ENCODE measurements at places on chromosomes 7 and 10.

GRCh38 chr7:74612015-74612829 lies 45.3 kb upstream of the GTF2I start:
- DNase-seq: no peak

GRCh38 chr10:130932326-130933007 lies 379.1 kb downstream of the TCERG1L start:
- DNase-seq: no peak

- DNase-seq: no peak
Measured at GRCh38 chr10:79342295-79342761, 4.9 kb upstream of the PPIF start.

- no peak for DNase-seq
Measured at GRCh38 chr10:80927419-80928078, 389.8 kb downstream of the SH2D4B start.

- DNase-seq: no peak
Measured at GRCh38 chr10:70607936-70608335, 5.4 kb upstream of the PRF1 start.

GRCh38 chr7:32564542-32564941 lies 69.3 kb downstream of the AVL9 start:
- no peak for DNase-seq

DNA sequence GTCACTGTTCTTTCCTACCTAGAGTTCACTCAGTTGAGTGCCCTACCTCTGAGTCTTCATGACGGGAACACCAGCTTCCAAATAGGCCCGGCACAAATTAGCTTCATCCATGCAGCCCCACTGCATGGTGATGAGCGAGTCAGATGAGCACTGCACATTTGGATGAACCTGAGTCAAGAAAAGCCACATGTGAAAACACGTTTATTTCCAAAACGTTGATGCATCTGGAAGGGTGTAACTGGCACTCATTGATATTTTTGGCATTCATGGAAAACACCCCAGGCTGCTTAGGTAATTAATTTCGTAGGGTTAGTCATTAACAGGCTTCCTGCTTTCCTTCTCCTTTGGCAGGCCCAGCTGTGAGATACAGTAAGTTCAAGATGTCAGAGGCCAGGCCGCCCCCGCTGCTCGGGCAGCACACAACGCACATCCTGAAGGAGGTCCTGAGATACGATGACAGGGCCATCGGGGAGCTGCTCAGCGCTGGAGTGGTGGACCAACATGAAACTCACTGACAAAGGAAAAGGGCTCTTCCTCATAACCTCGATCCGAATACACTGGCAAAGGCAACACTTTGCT lies 725.2 kb downstream of the SUGCT start:
- no peak for DNase-seq

DNA sequence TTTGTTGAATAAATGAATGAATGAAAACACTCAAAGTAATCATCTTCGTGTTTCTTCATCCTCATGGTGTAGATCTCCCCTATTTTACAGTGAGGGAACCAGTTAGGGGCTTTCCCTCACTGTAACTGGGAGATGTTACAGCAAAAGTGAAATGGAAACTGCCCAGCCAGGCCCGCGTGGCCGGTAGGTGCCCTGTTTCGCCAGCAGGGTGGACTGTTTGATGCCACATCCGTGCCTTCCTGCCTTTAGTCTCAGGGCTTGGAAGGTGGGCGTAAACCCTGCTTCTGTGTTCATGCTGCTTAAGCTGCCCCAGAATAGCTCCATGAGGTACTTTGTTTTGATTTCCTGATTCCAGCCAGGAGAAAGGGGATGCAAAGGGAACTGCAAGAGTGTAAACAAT lies 268.8 kb downstream of the PLXNA4 start:
- DNase-seq: no peak

DNA sequence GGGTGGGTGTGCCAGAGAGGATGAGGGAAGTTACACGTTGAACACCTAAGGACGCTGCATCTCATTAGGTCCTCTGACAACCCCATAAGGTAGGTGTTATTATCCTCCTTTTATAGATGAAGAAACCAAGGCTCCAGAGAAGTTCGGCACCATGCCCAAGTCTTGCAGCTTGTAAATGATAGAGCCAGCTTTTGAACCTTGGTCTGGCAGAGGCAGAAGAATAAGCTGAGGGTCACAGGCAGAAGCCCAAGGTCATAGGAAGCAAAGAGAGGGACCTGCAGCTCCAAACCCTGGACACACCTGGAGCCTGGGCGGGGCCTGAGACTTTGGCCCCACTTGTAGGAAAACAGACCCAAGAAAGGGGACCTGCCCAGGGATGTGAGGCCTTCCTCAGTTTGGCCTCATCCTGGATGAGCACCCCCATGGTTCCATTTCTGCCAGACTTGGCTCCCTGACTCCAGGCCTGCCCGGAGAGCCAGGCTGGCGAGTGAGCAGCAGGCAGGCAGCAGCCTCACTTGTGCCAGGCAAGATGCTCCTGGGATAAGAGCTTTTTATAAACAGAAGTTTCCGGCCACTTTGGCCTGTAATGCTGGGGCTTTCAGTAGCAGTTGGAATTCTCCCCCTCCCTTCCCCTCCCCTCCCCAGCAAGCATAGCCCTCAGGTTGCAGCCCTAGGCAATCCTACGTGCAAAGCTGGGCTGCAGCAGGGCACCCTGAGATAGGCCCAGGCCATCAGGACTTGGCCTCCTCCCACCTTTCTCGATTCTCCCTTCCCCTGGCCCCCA lies 2.4 kb downstream of the KCNH2 start:
- DNase-seq: no peak

DNA sequence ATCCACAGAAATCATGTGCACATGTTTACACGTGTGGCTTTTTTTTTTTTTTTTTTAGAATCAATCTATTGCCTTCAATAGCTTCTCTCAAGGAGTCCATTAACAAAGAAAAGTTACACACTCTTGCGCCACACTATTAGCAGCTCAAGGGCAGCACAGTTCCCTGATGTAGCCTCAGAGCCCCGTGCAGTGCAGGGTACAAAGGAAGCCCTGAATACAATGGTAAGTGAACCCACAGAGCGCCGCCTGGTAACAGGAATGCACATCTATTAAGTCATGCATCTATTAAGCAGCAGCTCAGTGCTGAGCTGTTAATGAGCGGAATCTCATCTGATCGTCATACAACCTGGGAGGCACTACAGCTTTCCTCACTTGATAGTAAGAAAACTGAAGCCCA lies 113.7 kb upstream of the PDLIM1 start:
- DNase-seq: no peak

DNA sequence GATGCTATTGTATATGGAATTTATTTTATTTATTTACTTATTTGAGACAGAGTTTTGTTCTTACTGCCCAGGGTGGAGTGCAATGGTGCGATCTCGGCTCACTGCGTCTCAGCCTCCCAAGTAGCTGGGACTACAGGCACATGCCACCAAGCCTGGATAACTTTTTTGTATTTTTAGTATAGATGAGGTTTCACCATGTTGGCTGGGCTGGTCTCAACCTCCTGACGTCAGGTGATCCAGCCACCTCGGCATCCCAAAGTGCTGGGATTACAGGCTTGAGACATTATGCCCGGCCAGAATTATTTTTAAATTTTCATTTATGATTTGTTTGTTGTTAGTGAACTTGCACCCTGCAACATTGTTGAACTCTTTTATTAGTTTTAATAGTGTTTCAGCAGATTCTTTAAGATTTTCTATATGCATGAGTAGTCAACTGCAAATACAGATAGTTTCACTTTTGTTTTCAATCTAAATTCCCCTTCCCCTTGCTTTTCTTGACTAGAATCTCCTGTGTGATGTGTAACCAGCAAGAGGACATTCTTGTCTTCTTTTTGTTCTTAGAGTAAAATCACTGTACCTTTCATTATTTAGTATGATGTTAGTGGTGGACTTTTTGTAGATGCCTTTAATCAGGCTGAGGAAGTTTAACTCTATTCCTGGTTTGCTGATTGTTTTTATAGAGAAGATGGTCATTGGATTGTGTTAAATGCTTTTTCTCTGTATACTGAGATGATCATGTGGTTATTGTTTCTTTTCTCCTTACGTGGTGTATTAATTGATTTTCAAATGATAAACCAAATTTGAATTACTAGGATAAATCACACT lies 27.8 kb downstream of the ZNF33A start:
- DNase-seq: no peak

GRCh38 chr7:10239695-10240345 lies 733.9 kb upstream of the PHF14 start:
- DNase-seq: no peak

GRCh38 chr7:148944935-148945934 lies 61.1 kb upstream of the EZH2 start:
- DNase-seq: no peak

- no peak for DNase-seq
Measured at GRCh38 chr10:80163741-80164341, 31.3 kb downstream of the PLAC9 start.

DNA sequence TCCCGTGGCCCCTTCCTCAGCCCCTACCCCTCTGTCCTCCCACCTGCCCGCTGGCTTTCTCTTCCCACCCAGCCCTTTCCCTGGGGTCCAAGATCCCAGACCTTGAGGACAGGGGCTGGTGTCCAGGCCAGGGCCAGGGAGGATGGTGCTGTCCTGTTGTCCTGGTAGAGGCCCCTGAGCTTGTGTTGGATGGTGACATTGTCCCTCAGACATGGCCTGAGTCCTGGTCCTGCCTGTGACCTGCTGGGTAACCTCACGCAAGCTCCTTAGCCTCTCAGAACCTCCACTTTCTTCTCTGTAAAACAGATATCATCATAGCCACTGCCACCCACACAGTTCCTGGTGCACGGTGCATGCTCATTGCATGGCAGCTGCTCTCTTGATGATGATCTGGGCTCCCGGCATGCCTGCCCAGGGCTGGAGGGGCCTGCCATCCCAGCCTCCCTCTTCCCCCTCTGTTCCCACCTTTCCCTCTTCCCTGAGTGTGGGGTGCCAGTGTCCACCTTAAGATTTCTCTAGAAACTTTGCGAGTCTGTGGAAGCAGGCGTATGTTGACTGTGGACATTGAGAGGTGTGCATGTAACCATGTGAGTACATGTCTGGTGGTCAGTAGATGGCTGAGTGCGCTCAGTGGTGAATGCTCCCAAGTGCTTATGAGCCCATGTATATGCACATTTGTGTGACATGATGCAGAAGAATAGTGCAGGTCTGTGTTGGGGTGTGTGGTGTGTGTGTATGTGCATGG lies 60.4 kb downstream of the NEURL1 start:
- DNase-seq: no peak

DNA sequence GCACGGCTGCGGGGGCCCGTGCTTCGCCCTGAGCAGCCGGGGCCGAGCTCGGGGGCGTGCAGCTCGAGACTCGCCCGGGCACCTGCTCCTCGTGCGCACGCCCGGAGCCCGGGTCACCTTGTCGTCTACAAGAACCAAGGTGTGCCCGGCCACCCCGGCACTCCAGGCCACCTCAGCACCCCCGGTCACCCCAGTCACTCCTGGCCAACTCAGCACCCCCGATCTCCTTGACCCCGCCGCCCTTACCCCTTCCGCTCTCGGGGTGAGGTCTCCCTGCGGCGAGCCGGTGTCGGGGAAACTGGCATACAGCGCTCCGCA lies 268 bp upstream of the IGFBP3 start:
- DNase-seq: no peak

GRCh38 chr10:123016228-123016627 lies 7.4 kb downstream of the ACADSB start:
- DNase-seq: no peak

GRCh38 chr7:133850497-133851280 lies 276.5 kb upstream of the LRGUK start:
- no peak for DNase-seq

- DNase-seq: no peak
Measured at GRCh38 chr10:109838592-109839244, 84.6 kb downstream of the XPNPEP1 start.

- no peak for DNase-seq
Measured at GRCh38 chr7:143288836-143289235, 685 bp downstream of the CASP2 start.

- DNase-seq: peak; percentile 10
Measured at GRCh38 chr10:62924344-62924748, 108.2 kb upstream of the EGR2 start.

DNA sequence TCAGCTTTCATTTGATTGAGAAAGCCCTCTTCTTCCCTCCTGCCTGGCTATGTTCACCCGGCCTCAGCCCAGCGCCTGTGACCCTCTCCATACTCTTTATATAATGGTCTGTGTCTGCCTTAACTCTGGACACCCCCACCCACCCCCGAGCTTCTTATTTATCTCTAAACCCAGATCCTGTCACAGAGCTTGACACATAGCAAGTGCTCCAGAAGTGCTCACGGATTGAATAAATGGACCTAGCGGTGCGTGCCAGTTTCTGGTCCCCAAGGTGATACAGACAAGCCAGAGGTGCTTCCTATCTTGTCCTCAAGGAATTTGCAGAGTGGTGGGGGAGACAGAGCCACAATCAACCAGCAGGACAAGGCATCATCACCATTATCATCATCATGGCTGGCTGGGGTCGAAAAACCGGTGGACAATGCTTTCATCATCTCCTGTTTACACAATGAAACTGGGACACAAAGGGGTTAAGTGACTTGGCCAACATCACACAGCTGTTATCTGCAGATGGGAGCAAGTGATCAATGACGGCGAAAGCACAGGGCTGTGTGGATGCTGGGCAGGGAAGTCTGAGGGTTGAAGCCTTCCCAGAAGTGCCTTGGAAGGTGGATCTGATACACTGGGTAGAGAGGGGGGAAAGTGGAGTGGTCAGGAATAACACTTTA lies 2.2 kb upstream of the LOXL4 start:
- DNase-seq: no peak

- DNase-seq: no peak
Measured at GRCh38 chr10:29949411-29950011, 109.9 kb downstream of the JCAD start.

DNA sequence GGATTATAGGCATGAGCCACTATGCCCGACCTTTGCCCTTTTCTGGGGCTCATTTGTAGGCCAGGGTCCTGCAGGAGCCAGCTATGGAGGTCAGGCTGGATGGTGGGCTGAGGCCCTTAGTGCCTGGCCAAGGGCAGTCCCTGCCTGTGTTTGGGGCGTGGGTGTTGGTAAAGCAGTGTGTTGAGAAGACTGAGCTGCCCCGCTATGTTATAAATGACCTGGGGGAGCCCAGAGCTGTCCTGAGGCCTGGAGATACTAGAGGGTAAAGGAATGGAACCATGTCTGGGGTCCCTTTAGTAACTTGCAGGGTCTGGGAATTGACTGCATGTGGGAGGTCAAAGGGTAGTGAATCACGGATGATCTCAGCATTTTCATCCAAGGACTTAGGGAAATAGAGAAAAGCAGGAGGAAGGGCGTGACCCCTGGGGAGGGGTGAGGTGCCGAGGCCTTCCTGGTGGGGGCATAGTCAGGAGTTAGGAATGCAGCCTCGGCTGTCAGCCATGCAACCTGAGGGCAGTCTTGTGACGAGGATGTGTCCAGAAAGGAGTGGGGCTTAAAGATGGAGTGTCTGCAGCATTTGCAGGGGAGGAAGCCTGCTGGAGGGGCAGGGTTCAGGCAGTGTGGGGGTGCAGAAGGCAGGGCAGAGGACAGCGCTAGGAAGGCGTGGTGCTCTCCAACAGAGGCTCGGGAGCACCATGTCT lies 31.5 kb downstream of the TMEM248 start:
- no peak for DNase-seq

DNA sequence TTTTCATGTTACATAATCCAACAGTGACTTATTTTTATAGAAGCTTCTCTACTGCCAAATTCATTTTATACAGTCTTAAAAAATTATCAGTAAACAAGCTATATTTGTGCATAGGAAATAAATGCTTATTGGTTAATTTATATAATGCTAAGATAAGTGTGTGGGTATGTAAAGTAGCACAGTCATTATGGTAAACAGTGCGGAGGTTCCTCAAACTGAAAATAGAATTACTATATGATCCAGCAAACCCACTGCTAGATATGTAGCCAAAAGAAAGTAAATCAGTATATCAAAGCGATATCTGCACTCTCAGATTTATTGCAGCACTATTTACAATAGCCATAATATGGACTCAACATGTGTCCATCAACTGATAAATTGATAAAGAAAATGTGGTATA lies 71.1 kb downstream of the ATRNL1 start:
- DNase-seq: no peak

- DNase-seq: no peak
Measured at GRCh38 chr10:133230044-133230361, at the start of gene UTF1. TSS of gene UTF1 (plus strand) at chr10:133230217. CDS start at chr10:133230289, 72 bp downstream.

Data from progenitor cell of endocrine pancreas (in vitro differentiated cells).